ENCODE measurements at places on chromosomes 16 and 17.

- no peak for DNase-seq
Observed at GRCh38 chr17:80769936-80770625, 221.6 kb upstream of the CHMP6 start.

GRCh38 chr17:50737118-50737698, 17.8 kb downstream of the LUC7L3 start:
- no peak for DNase-seq

GRCh38 chr17:30347488-30347887, 13.6 kb upstream of the TMIGD1 start:
- DNase-seq = no peak

DNA sequence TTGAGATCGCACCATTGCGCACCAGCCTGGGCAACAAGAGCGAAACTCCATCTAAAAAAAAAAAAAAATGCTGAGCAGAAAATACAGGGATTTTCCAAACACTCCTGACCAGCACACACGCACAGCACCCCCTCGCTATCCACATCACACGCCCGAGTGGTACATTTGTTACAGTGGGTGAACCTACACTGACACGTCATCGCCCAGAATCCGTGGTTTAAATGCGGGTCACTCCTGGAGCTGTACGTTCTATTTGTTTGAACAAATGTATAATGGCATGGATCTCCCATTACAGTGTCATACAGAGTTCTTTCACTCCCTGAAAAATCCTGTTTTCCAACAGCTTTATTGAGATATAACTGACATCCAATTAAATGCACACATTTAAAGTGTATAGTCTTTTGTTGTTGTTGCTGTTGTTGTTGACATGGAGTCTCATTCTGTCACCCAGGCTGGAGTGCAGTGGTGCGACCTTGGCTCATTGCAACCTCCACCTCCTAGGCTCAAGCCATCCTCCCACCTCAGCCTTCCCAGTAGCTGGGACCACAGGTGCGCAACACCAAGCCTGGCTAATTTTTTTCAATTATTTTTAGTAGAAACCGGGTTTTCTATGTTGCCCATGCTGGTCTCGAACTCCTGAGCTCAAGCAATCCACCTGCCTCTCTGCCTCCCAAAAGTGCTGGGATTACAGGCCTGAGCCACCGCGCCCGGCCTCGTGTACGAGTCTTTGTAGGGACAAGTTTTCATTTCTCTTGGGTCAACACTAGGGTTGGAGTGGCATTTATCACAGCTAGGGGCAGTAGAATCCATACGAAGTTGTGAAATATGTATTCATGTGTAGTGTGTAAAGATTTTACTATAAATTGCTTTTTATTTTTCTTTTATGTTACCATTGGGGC, 4.4 kb upstream of the CARHSP1 start:
- no peak for DNase-seq

DNA sequence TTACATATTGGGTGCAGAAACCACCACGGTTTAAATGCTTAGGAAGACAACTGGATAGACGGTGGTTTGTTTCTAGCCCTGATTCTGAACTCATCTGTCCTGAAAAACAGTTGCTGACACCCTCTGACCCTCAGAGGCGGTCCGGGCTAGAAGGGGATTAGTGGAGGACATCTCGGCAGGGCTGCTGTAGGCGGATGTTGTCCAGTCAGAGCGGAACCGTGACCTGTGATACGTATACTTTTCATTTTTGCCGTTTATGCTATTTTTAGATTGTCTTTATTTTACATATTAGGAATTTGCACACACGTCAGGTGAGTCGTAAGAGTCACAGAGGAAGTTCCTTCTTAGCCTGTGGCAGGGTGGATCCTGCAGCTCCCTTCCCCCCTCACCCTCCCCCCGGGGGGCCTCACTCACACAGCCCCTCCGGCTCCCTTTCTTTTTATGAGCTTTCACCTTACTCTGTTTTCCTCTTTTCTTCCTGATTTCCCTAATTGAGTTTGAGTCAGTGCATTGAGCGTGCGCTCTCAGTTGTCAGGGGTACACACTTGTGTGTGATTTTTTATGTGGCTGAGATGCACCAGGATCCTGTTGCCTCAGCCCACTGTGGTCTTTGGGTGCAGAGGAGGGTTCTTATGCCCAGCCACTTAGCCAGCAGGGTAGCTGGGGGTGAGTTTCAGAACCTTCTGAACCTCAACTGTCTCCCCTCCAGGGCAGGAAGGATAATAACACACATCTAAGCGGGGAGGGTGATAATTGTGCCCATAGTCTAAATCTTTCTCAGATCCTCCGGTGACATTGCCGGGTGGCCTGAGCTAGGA, 211.1 kb upstream of the CHMP6 start:
- no peak for DNase-seq

DNA sequence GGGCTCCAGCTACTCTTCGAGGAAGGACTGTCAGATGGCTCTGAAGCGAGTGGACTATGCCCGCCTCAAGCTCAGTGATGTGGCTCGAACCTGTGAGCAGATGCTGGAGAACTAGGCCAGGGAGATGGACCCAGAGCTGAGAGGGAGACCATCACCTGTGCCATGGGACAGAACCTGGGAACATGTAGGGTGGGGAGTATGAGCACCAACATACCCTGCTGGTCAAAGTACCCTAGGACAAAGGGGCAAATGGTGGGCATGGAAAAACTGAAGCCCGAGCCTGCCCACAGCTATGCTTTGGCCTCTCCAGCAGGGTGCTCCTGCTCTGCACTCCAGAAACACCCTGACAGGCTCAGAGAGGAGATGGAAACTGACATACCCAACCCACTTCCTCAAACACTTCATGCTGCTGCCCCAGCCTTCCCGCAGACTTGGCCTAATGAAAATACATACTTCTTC, 1.9 kb downstream of the MED11 start:
- DNase-seq = no peak

- DNase-seq = no peak
Observed at GRCh38 chr17:62096401-62096670, 31.3 kb upstream of the MED13 start.

DNA sequence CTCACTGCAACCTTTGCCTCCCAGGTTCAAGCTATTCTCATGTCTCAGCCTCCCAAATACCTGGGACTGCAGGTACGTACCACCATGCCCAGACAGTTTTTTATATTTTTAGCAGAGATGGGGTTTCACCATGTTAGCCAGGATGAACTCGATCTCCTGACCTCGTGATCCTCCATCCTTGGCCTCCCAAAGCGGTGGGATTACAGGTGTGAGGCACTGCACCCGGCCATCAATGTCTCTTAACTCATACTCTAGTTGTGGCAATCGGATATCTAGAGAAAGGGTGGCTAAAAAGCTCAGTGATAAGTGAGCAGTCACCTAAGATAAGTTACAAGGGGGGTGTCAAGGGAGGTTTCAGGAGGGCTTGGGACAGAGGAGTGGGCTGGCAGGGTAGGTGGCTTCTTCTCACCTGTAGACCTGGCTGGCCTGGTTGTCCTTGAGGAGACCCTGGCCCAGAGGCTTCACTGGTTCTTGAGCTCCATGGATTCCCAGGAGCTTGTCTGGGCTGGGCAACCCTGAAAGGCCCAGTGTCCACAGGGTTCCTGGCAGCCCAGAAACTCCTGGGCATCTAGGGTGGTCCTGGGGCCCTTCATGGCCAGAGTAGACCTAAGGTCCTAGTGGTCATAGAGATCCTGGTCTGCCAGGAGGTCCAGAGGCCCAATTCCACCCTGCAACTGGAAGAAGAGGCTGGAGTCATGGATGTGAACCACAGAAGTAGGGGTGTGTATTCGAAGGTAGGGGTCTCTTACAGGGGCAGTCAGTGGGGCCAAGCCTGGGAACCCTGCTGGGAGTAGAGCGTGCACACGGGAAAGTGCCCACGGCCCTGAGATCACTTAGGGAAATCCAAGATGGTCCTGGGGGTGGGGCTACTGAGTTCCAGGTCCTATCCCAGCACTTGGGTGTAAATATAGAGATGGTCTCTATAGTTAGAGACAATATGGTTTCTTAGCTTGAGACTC, 12.7 kb upstream of the IGFBP4 start:
- no peak for DNase-seq

GRCh38 chr17:44905006-44906000, 6.1 kb upstream of the EFTUD2 start:
- peak; percentile 37 for DNase-seq

- no peak for DNase-seq
Observed at GRCh38 chr17:64555281-64555680, 48.5 kb downstream of the CEP95 start.

- peak; percentile 56 for DNase-seq
Observed at GRCh38 chr17:75652934-75653549, 13.9 kb downstream of the RECQL5 start.

DNA sequence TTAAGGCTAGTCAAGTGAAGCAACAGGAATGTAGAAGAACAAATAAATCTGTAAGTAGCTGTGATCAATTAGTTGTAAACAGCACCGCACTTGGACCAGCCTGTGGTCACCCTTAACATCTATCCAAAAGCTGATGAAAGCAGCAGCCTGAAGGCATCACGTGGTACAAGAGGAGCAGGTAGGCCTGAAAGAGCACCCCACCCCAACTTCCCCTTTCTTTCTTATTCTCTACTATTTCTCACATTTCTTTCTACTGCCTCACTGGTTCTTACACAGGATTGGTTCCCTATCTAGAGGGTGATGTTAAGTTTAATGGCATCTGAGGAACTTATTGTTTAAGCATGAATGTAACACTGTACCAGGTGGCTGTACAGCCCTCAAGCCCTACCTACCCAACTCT, 42.6 kb upstream of the CLEC18B start:
- DNase-seq = no peak

GRCh38 chr17:80146121-80147034, 550 bp downstream of the EIF4A3 start:
- peak; percentile 27 for DNase-seq

- no peak for DNase-seq
Observed at GRCh38 chr17:40825599-40825998, 3.2 kb upstream of the KRT10 start.

DNA sequence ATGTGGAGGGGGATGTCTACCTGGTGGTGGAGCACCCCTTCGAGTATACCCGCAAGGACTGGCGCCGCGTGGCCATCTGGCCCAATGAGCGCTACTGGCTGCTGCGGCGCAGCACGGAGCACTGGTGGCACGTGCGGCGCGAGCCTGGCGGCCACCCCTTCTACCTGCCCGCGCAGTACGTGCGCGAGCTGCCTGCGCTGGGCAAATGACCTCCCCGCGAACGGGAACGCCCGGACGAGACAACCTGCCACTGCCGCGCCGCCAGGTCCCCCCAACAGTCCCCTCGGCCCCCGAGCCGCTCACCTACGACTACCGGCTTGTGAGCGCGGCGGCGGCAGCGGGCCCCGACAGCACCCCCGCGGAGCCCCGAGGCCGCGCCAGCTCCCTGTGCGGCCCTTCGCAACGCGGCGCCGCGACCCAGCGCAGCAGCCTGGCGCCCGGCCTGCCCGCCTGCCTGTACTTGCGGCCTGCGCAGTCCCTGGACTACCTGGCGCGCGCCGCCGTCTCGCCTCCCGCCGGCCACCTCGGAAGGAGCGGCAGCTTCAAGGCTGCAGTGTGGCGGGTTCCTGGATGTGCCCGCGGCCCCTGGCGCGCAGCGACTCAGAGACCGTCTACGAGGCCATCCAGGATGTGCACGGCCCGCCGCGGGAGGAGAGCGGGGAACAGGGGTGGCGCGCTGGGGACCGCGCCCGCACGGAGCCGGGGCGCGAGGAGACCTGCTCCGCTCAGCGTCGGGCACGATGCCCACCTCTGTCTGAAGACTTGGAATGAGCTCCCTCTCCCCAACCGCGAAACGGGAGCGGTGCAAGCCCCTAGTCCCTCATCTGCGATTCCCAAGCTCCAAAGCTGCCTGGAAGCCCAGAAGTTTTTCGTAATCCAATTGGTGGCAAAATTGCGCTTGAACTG, 48.7 kb upstream of the AMZ2 start:
- no peak for DNase-seq

- no peak for DNase-seq
Observed at GRCh38 chr17:63932721-63933120, 590 bp upstream of the CD79B start.

- no peak for DNase-seq
Observed at GRCh38 chr16:12449795-12450194, 353.9 kb downstream of the CPPED1 start.

DNA sequence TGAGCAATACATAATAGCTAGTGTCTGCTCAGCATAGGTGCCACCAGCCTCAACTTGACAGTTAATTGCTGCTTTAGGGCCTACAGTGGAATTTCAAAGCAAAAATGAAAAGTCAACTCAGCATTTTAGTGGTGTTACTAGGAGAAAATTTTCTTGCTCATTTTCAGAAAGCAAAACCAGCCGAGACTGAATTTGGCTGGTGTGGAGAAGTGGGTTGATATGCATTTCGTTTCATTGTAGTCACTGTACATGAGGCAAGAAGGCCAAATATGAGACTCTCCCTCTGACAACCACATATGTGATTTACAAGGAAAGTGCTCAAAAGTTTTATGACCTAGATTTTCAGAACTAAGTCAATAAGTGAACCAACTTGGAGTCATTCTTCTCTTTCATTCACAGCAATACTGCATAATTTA, 54.0 kb downstream of the DUSP14 start:
- no peak for DNase-seq

DNA sequence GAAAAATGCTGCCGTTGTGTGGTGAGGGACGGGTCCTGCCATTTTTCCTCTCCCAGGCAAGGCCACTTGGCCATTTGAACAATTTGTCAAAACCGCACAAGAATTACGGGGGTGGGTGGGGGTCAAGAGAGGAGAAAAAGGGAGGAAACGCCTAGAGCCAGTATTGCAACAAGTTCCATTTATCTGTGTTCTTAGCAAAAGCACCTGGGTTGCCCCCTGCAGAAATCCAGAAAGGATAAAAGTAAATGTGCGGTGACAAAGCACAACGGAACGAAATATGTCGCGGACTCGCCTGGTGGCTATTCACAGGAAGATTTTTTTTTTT, 209.4 kb downstream of the ZFHX3 start:
- no peak for DNase-seq
